ENCODE measurements at places on chromosomes 6 and 20.

- DNase-seq: no peak
These were observed 27.0 kb upstream of the MDGA1 start for GRCh38 chr6:37724530-37725220.

- DNase-seq: no peak
These were observed 14.7 kb downstream of the UNC93A start for GRCh38 chr6:167305796-167306195.

GRCh38 chr20:19995220-19995863 lies 21.8 kb upstream of the NAA20 start:
- DNase-seq: no peak

DNA sequence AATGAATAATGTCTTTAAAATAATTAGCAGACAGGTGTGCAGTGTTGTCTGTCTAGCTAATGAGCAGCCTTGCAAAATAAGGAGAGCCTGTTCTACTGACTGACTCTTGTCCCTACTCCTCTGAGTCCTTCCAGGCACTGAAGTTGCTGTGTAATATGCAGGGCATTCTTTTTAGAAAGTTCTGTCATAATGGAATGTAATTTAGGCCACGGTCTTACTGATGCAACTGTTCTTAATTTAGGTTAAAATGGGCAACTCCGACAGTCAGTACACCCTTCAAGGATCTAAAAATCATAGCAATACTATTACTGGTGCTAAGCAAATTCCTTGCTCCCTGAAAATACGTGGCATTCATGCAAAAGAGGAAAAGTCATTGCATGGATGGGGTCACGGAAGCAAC lies 133.9 kb downstream of the TIAM2 start:
- peak; percentile 12 for DNase-seq

GRCh38 chr6:105832313-105832761 lies 253.8 kb upstream of the PRDM1 start:
- no peak for DNase-seq
